GM13977 (cell line): ENCODE measurements at places on chromosomes 6 and 20.

DNA sequence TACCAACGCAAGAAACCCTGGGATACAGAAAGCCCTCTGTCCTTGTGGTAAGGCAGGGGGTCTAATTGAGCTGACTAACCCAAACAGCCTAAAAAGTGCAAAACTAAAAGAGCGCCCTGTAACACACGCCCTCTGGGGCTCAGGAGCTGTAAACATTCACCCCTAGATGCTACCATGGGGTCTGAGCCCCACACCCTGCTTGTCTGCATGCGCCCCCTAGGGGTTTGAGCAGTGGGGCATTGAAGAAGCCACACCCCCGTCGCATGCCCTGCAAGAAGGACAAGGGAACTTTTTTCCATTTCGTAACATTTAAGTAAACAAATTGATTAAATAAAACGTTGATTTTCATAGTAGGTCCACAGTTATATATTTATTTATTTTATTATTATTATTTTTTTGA is 616.9 kb upstream of the MAN1A1 start:
- DNase-seq: peak; percentile 5

DNA sequence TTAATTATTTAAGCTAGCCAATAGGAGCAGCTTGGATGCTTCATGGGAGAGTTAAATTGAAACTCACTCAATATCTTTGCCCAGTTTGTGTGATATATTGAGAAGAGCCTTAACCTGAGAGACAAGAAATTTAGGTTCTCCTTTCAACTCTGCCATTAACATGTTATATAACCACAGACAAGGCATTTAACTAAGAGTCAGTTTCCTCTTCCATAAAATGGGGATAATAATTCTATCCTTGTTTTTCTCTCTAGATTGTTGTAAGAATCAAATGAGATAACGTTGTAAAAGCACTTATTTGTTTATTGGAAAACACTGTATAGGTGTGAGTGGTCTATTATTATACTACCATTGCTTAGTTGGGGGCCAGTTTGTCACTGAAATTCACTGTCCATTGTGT is 7.8 kb downstream of the ACSS2 start:
- DNase-seq: no peak

DNA sequence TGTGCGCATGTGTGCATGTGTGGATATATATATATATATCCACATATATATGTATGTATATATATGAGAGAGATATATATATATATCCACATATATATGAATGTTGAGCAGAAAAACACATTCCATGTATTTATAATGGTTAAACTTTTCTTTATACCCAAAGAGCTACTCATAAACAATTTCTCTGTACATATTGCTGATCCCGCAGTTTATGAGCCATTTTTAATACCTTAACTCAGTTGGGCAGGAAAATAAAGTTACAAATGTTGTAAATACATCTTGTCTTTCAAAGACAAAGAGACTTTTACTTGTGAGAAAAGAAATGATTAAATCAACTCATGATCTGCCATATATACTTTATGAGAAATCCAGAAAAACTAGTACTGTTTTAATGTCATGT is 18.1 kb upstream of the EPHA7 start:
- DNase-seq: no peak

- DNase-seq: peak; percentile 28
Observed at GRCh38 chr6:150336299-150336698, 32.5 kb upstream of the IYD start.
